ENCODE measurements at places on chromosomes 6 and 20.
A peak's percentile ranks its signal among the peaks of the same experiment; 100 is the strongest.

DNA sequence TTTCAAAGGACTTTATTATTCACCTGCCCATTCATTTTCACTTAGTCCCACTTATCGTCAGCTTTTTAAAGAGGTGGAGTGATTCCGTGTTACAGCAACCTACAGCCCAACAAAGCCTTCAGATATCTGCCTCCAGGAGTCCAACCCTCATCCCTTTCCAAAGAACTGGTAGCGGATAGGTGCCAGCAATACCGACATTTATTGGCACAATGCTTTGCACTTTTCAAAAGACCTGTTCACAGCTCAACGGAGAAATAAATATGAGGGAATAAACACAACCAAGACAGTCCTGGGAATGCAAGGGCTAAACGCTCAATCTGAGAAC lies 819 bp upstream of the MTRF1L start:
- H3K4me3 ChIP-seq, result peak overlapping the region; percentile 91
- DNase-seq, result no peak
- no peaks in the 10 kb centered on the region for H3K36me3 ChIP-seq
- peak overlapping the region; percentile 73 for H3K27ac ChIP-seq

GRCh38 chr6:41599852-41600445 lies 38.3 kb upstream of the MDFI start:
- H3K4me1 ChIP-seq, result peaks cover 7% of the 10 kb centered on the region
- no peak overlapping the region for H3K4me3 ChIP-seq
- H3K27me3 ChIP-seq, result peaks cover 23% of the 10 kb centered on the region

- no peaks in the 10 kb centered on the region for H3K27me3 ChIP-seq
- peaks cover 26% of the 10 kb centered on the region for H3K4me1 ChIP-seq
- DNase-seq, result no peak
Measured at GRCh38 chr6:5680095-5680494, 326.6 kb downstream of the NRN1 start.

- no peaks in the 10 kb centered on the region for H3K4me1 ChIP-seq
- H3K27ac ChIP-seq, result no peak overlapping the region
- no peak for DNase-seq
- H3K4me3 ChIP-seq, result no peak overlapping the region
- H3K27me3 ChIP-seq, result no peaks in the 10 kb centered on the region
Measured at GRCh38 chr6:40963019-40963418, 76.0 kb downstream of the UNC5CL start.

DNA sequence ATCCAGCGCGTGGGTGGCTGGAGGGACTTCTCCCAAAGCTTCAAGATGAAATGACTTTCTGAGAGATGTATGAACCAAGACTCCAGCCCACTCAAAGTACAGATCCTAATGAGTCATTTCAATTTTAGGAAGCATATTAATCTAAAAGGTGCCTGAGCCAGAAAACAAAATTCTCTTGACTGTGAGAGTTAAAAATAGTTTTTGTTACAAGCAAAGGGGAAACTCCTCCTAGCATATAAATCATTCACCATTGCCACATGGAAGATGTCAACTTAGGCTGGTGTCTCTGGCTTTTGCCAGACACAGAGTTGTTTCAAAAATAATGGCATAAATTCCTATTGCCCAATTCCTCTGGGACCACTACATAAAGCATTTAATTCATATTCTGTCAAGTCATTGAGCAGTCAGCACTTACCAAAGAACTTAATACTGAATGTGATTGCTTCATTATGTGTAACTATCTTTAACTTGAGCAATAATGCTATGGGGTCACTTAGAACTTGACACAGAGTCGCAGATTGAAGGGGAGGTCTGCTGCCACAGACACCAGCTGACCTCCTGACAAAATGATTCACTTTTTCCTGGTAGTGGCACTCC lies 280.6 kb downstream of the SLC35F1 start:
- H3K36me3 ChIP-seq, result no peaks in the 10 kb centered on the region
- no peak overlapping the region for H3K27ac ChIP-seq
- H3K27me3 ChIP-seq, result no peaks in the 10 kb centered on the region
- no peak for DNase-seq

Measured in T-cell (primary cell).